ACHN (cell line): ENCODE measurements at places on chromosomes 3 and 15.

DNA sequence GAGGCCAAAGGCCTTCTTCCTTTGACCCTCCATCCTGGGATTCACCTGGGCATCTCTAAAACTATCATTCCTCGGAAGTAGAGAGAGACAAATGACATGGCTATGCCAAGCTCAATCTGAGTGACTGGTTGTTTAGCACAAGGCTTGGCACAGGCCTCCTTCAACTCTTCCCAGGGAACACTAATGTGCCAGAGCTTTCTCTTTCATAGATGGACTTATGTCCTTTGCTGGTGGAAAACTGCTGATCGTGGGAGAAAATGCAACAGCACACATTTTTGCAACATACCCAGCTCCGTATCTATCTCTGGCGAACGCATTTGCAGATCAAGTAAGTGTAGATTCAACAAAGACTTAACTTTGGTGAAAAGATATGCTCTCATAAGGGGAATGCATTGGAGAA is 36.5 kb downstream of the AQP9 start:
- DNase-seq: no peak

- DNase-seq: no peak
These were observed 54.2 kb downstream of the MEIS2 start for GRCh38 chr15:37045859-37046740.

GRCh38 chr3:73469331-73469730 is 155.4 kb downstream of the PDZRN3 start:
- DNase-seq: no peak

DNA sequence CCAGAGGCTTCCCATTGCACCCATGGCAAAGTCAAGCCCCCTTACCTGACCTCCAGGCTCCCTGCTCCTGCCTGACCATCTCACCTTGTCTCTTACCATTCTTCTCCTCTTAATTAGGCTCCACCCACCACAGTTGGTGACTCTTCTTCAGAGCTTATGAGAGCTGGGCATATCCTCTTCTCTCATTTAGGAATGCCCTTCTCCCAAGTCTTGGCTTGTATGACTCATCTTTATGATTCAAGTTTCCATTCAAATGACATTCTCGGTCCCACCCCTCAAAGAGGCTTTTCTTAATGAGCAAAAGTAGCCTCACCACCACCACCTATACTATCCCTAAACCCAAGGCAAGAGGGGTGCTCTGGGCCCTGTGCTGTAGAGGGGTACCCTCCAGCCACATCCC is 55.3 kb upstream of the NUDT16 start:
- no peak for DNase-seq

DNA sequence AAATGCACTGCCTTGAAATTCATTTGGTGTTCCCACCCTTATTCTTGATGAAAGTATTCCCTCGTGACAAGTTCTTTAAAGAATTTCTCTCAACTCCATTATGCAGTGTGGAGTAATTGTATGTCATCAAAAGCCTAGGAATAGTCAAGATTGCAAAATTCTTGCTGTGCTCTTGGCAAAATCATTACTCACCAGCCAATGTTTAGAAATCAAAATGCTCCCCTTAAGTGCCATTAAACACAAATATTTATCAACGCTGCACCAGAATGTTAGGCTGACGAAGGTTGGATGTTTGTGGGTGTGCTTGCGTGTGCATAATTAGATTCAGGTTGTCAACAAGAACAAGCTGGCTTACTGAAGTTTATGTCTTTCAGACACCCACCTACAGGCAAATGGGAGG is 40.5 kb downstream of the SST start:
- DNase-seq: no peak

DNA sequence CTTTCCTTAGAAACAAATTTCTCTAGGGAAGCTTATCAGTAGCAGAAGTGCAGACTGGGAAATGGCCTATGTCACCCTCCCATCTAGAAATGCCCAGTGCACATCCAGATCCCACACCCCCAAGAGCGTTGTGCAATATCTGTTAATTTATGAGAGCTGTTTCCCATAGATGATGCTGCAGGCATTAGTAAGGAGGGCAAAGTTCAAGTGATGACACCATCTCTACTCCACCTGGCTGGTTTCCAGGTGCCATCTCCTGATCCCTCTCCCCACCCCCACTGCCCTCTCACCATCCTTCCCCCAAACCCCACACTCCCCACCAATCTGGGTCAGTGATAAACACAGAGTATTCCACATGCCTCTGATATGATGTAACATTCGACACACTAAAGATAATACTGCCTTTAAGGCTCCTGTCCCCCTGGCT is 39.4 kb downstream of the AGTR1 start:
- no peak for DNase-seq

- no peak for DNase-seq
These were observed 48.4 kb downstream of the ARHGEF3 start for GRCh38 chr3:56753206-56753820.

DNA sequence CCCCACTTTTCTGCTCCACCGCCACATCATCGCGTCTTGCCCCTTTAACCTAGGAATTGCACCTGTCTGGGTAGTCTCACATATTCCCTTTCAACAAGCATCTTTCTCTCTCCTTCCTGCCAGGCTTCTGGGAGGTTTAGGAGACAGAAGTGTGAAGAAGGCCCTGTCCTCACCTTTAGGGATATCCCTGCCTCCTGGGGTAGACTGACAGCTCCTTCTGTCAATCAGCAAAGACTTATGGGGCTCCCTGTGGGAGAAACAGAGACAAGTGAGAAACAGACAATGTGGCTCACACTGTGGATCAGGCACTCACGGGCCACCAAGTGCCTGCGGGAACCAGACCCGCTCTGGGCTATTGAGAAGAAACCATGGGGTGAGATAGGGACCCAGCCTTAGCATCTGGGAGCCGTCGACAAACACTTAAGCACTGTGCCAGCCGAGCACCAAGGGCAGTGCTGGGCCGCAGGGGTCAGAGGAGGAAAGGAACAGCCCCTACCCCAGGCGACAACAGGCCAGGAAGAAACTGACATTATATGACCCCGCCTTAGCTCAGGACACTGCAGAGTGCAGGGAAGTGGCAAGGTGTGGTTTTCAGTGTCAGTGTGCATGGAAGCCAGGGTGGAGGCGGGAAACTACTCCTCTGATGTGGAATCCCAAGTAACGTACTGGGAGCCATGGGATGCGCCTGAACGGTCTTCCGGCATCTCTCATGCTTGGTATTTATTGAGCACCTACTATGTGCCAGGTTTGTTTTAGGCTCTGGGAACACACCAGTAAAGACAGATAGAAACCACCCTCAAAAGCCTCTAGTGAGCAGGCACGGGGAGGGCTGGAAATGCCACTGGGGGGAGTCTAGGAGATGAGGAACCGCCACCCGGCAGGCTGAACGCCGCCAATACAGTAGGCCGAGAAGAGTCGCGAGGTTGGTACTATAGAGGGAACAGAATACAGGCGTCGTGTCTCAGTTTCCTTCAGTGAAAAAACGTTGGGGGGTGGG is 1.8 kb downstream of the EFCC1 start:
- no peak for DNase-seq

DNA sequence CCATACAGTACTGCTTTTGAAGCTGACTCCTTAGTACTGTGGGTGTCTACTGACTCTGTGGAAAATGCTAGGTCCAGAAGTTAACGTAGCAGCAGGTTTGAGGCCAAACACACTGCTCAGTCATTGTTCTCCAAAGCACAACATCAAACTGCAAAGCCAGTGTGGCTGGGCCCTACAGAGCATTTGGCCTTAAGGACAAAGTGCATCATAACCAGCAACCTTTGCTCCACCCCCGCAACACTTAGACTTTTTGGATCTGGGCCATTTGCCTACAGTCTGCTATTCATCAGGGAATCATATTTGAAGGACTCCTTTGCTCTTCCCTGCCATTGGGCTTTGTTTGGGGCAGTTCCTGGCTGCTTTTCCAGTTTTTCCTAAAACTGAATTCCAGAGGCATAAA is 43.1 kb upstream of the ARL6 start:
- DNase-seq: no peak

DNA sequence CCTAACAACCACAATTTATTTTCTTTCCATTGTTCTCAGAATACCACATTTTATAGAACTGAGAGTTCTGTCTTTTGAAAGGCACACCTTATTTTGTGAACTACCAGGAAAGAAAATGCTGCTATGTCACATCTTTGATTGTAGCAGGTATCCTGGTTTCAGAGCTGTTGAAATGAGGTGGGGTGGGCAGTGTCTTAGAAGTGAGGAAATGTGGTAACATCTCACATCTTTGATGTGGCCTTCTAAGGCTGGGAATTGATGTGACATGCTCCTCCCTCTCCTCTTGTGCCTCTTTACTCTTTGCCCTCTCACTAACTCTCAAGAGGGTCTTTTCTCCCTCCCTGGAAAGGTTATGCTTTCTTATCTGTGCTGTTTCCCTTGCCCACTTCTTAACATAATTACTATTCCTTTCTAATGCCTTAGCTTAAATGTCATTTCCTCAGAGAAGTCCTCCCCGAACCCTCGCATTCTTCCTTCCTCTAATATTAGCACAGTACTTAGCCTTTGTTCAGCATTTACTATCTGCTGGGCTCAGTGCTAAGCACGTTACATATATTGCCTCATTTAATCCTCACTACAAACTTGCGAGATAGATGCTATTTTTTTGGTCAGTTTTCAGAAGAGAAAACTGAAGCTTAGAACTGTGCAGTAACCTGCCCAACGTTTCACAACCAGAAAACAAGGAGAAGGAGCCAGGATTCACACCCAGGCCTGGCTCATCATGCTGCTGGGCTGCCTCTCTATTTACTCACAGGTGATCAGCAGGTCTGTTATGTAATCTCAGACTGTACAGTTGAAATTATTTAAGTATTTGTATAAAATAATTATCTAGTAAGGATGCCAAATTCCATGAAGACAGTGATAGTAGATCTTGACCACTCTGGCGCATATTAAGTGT is 24.0 kb upstream of the SPTSSB start:
- DNase-seq: no peak

- DNase-seq: no peak
These were observed 1487.0 kb upstream of the GBE1 start for GRCh38 chr3:83248454-83248853.

DNA sequence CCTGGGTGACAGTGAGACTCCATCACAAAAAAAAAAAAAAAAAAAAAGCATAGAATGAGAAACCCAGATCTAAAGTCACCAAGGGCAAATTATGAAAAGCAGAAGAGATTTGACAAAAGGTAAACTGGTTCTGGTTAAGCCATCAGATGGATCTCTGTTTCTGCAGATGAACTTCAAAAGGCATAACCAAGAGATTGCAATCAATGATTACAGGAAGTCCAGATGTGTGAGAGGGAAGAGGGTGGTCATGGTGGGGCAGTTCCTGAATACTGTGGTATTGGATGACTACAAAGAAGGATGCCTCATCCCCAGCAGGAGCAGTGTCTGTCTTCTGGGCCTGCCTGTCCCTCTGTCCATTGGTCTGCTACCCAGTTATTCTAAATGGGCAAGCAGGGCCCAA is 3.8 kb downstream of the P4HTM start:
- DNase-seq: no peak

- no peak for DNase-seq
These were observed 506.3 kb upstream of the GRM7 start for GRCh38 chr3:6354653-6355052.

GRCh38 chr3:188279502-188280335 is 125.8 kb downstream of the LPP start:
- no peak for DNase-seq

- no peak for DNase-seq
These were observed 62.7 kb downstream of the KLHL6 start for GRCh38 chr3:183492849-183493179.

DNA sequence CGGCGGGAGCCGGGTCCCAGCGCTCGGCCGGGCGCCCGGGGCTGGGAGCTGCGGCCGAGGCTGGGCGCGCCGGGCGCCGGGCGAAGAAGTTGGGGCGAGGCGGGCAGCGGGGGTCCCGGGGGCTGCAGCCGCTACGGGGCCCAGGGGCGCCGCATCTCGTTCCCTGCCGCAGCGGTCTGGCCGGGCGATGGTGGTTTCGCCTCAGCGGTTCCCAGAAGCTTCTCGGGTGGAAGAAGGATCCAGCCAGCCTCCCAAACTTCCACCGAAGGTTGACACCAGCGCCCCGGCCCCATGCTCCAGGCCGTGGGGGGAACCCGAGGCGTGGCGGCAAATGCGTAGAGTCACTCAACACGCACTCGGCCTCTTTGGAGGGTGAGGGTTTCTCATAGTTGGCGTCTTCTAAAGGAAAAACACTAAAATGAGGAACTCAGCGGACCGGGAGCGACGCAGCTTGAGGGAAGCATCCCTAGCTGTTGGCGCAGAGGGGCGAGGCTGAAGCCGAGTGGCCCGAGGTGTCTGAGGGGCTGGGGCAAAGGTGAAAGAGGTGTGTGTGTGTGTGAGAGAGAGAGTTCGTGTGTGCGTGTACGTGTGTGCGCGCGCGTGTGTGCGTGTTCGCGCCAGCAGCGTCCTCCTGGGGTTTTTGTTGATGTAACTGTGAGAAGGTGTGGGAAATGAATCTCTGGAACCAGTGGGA is 940 bp downstream of the BOC start:
- DNase-seq: no peak
